Stimulated activated CD8-positive, alpha-beta memory T cell treated with anti-CD3 and anti-CD28 coated beads, Interleukin-4, amount 100 ng/mL, for 1 hour (primary cell): ENCODE measurements at places on chromosomes 2 and 18.

- no peak for DNase-seq
These were observed 530.6 kb downstream of the CCDC85A start for GRCh38 chr2:56714400-56714799.

GRCh38 chr2:232771870-232772269 is 4.5 kb downstream of the KCNJ13 start:
- DNase-seq, result no peak

GRCh38 chr18:36194600-36195315 is 7.5 kb downstream of the MOCOS start:
- DNase-seq, result no peak

DNA sequence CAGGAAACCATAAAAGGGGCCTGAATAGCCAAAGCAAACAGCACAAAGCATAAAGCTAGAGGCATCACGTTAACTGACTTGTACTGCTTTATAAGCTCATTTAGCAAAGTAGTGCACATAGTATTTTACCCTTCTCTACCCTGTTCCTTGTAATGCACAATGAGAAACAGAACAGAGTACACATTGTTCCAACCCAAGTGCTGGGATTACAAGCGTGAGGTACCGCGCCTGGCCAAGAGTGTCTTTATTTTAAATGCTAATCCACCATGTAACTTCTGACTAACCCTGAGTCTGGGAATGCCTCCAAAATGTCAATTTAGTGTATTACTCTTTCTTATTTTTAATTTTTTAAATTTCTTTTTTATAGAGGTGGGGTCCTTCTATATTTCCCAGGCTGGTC is 46.4 kb upstream of the STON1 start:
- DNase-seq, result no peak

DNA sequence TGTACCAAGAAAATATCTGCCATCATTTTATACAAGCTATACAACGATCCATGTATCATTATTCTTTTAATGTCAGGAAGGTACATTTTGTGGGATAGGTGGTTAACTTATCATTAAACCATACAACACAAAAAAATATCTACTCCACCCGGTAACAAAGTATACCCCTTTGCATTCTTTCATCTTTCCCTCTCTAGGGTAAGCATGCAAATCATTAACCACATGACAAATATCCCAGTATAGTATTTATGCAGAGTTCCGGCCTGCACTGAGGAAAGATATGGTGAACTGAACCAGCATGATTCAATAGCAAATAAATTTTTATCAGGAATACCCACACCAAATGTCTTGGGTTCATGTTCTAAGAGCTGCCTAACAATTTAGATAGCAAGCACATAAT is 22.5 kb upstream of the SULT1C2 start:
- DNase-seq, result no peak

DNA sequence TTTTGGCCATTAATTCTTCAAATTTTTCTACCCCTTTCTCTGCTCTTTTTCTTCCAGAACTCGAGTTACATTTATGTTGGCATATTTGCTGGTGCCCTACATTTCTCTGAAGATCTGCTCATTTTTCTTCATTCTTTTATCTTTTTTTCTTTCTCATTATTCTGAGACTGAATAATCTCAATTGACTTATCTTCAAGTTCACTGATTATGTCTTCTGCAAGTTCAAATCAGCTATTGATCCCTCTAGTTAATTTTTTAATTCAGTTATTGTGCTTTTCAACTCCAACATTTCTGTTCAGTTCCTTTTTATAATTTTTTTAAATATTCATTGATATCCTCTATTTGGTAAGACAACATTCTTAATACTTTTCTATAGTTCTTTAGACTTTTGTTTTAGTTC is 3.2 kb downstream of the CFAP210 start:
- DNase-seq, result no peak
